ENCODE measurements at places on chromosomes 12 and 14. TPM values are rescaled to one million over a fixed set of nuclear protein-coding genes. Genes with fewer than 3 reads are reported as not detected.

The AKAP3 gene
- 0.06 TPM for total RNA-seq

The CD163 gene
- not detected for total RNA-seq

The DDIT3 gene
- 13.5 TPM for total RNA-seq

GRCh38 chr12:115383668-115384067 lies 699.7 kb upstream of the TBX3 start:
- DNase-seq = no peak

- DNase-seq = no peak
Observed at GRCh38 chr12:60078026-60078425, 482.2 kb downstream of the SLC16A7 start.

DNA sequence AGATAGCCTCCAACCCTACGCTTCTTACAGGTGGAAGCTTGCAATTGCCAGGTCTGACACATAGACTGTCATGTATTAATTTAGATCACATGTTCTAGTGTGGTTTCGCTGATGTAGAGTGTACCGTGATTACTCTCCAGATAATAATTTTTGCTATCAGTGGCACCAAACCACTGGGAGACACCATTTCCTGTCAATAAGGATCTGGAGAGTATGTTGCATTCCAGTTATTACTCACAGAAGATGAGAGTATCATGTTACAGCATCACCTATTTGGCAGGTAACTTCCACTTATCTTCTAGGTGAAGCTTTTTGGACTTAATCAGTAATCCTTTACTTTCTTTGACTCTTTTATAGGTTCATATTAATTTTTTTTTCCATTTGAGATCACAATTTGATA lies 147.2 kb downstream of the HELB start:
- no peak for DNase-seq

The JAG2 gene
- 5.7 TPM for total RNA-seq

DNA sequence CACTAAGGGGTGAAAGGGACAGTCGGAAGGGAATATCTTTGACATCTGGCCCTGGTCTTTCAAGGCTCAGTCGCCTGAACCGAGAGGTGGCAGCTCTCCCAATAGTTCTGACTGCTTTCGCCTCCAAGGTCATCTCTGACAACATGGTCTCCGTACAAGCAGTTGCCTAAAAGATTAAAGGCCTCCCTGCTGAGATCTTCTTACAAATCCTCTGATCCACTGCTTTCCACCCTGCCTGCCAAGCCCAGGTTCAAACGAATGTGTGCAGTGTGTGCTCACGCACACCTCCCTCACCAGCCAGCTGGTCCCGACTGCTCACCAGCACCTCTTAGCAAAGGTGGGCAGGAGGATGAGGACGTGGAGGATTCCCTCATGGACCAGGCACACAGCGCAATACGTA lies 10.4 kb downstream of the B4GALNT3 start:
- no peak for DNase-seq

The MYRFL gene
- 0.07 TPM for total RNA-seq

- DNase-seq = no peak
Observed at GRCh38 chr14:101120641-101121507, 217.4 kb upstream of the RTL1 start.

GRCh38 chr14:88947646-88948598 lies 123.5 kb downstream of the TTC8 start:
- no peak for DNase-seq

The ADCK1 gene
- total RNA-seq = 6.0 TPM

- DNase-seq = no peak
Observed at GRCh38 chr14:31159682-31160296, 47.8 kb downstream of the HECTD1 start.

GRCh38 chr12:46149905-46150304 lies 118.9 kb downstream of the SLC38A1 start:
- no peak for DNase-seq

GRCh38 chr14:61042220-61042619 lies 61.2 kb downstream of the SLC38A6 start:
- DNase-seq = no peak

- no peak for DNase-seq
Observed at GRCh38 chr14:102043251-102044025, 43.4 kb downstream of the HSP90AA1 start.

DNA sequence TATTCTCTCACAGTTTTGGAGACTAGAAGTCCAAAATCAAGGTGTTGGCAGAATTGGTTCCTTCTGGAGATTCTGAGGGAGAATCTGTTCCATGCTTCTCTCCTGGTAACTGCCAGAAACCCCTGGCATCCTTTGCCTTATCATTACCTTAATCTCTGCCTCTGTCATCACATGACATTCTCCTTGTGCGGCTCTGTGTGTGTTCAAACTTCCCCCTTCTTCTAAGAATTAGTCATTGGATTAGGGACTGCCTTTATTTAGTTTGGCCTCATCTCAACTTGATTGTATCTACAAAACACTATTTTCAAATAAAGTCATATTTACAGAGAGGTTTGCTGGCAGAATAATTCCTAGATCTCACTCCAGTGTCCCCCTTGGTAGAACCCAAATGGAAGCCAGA lies 68.9 kb downstream of the ZNF641 start:
- DNase-seq = no peak

The LRP1-AS gene
- not detected for total RNA-seq

DNA sequence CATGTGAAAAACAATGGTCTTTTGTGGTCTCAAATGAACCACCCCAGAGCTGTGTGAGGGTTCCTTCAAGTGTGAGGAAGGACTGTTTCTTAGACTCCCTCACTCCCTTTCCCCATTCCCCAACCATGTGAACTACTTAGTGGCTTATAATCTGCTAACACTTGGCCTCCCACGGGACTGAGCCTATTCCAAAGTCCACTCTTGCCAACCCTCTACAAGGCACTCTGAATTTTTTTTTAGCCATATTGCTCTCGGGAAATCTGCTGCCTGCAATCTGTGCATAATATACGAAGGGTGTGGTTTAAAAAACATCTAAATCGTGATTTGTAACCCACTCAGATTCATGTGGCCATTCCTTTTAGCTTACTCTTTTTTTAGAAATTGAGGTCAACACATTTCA lies 2.6 kb downstream of the SVOP start:
- no peak for DNase-seq

DNA sequence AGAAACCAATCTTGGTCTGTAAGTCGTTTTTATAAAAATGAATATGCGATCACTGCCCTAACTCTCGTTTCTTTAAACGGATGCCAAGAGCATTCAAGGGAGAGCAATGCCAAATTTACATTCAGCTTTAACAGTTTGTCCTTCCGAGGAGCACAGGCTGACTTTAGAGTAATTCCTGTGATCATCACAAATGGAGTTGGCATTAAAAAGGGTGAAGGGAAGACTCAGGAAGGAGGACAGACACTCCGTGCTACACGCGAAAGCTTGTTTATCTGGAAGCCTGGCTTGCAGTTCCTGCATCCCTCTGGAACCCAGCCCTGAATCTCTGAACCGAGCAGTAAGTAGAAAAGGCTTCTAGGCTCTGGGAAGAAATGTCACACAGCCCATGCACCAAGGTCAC lies 78.4 kb downstream of the PAPOLA start:
- no peak for DNase-seq

The TCTN2 gene
- total RNA-seq = 9.9 TPM

DNA sequence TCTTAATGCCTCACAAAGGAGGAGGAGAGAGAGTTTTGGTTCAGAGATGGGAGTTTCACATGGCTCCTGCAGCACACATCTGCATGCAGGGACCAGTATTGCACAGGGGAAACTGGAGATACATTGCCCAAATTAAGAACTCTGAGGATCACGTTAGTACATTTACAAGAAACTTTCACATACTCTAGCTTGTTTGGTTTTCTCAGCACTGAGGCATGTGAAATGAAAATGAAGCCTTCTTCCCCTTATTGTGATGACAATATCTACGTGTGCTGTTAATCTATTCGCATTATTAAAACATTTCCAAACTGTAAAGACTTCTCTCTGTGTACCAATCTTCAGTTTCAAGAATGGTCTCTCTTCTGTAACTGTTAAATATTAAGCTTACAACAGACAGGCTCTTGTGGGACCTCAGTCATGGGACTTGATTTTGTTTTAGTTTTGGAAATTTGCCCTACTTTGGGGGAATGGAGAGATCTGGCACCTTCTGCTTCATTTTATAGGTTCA lies 124.7 kb downstream of the DAAM1 start:
- DNase-seq = no peak

DNA sequence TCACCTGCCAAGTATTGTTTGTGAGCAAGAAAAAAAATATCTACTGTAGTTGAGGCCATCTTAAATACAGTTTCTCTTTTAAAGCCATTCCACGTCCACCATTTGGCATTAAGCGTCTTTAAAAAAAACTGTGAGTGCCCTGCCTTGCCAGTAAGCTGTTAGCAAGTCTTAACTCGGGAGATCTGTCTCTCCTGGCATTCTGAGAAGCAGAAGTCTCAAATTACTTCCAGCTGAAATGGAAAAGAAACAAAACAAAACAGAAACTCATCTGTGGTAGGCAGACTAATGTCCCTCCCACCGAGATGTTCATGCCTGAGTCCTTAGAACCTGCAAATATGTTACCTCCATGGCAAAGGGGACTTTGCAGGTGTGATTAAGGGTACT lies 126.2 kb downstream of the CRADD start:
- DNase-seq = no peak

The ISM2 gene
- not detected for total RNA-seq

The IKZF4 gene
- 0.94 TPM for total RNA-seq

The SLC10A1 gene
- not detected for total RNA-seq

- no peak for DNase-seq
Observed at GRCh38 chr14:68511129-68512047, 281.5 kb downstream of the ZFP36L1 start.

DNA sequence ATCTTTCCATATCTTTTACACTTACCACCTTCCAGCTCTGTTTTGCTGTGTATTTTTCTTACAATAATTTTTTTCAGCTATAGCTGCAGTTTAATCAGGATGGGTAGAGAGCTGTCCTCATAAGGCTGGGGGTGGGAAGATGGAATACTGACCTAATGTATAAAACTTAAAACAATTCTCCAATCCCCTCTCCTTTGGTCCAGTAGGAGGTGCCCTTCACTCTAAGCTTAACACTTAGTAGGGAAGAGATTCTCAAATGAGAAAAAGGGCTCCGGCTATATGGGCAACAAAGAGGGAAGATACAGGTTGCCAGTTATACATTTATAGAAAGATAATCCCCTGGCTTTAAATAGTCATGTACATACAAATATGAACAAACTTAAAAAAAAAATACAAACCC lies 2.8 kb downstream of the ORMDL2 start:
- DNase-seq = no peak

The KCNMB4 gene
- 0.51 TPM for total RNA-seq

- DNase-seq = no peak
Observed at GRCh38 chr12:111842556-111843396, 748 bp downstream of the MAPKAPK5 start.
